M059J (cell line): ENCODE measurements at places on chromosomes 11 and 22. TPM values are rescaled to one million over a fixed set of nuclear protein-coding genes. Genes with fewer than 3 reads are reported as not detected.

KLHL35 gene
- 1.7 and 7.2 TPM in 2 replicates for total RNA-seq

P2RY2 gene
- total RNA-seq = 0.30 and 0.84 TPM in 2 replicates

DNA sequence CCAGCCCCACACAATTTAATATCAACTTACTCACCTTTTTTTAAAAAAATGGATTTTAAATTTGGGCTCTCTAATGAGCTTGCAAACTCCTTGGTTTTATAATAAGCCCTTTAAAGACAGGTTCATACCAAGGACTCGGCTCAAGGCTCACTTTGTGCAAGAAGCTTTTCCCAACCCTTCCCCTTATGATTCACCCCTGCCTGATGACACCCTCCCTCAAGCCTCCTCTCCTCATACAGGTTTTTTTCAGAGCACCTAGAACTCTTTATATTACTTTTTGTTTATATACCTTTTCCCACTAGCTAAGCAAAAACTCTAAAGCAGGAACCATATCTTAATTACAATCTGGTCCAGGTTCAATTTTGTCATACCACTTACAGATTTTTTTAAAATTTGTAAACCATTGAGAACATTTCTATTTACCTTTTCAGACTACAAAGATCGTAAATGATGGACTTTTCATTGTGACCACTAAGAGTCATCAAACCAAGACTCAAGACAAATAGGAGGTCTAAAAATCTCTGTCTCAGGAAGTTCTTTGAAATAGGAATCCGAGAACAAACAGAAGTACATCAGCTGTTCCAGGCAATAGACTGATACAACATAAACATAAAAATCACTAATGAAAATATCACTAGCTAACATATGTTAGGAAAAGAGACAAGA is 13.1 kb upstream of the EXPH5 start:
- DNase-seq = peak; percentile 51

GRCh38 chr11:122170815-122171475 is 54.9 kb upstream of the BLID start:
- peak; percentile 95 for DNase-seq

DNA sequence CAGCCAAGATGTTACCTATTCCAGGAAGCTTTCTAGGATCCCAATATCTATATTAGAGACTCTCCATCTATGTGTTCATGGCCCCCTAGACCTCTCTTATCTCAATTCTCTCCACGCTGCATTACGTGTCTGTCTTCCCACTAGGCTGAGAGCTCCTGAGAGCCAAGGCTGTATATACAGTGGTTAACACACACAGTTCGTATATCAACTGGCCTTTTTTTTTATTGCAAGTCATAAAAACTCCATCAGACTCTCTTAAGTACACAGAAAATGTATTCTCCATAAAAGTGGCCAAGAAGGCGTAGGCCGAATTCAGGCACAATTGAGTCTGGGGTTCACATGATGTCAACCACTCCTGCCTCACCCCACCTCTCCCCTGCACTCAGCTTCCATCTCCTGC is 115.9 kb downstream of the TRIM29 start:
- no peak for DNase-seq

DNA sequence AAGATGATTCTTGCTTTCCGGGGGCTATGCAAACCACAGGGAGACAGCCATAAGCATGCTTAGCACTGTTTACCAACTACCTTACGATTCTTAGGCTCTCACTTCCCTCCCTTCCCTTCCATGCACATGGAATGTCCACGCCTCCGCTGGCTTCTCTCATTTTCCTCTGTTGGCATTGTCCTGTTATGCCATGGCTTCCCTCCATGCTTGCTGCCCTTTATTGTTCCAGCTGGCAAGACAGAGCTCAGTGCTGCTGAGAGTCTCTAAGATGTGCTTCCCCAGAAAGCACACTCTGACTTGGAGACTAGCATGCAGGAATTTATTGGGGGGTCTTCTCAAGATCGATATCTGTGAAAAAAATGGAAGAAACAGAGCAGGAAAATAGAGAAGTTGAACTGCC is 379.2 kb downstream of the NELL1 start:
- DNase-seq = no peak

- peak; percentile 77 for DNase-seq
These were observed 44.9 kb upstream of the RBFOX2 start for GRCh38 chr22:36073476-36073875.

DNA sequence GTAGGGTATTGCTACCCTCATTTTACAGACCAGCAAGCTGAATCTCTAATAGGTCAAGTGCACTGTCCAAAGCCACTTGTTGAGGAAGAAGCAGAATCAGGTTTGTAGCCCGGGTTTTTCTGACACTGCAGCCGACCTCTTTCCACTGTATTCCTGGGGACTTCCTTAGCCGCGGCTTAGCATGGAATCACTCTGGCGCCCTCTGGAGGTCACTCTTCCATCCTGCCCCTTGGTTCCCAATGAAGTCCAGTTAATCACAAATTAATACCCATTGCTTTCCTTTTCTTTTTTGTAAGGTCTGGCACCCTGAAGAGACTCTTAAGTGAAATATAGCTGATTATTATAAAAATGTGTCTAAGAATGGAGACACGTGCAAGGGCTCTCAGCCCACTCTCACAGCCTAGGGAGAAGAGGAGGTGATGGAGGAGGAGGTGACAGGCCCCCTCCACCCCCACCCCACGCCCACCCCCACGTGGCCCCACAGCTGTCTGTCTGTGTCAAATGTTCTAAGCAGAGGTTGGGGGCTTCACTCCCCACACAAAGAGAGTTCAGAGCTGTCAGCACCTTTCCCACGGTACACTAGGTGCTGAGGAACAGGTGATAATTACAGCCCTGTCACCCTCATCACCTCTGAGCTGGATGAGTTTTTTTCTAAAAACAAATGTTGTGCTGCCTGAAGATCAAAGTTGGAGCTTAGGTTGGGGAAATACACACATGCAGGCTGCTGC is 57.7 kb upstream of the DRD2 start:
- DNase-seq = peak; percentile 75

CSNK2A3 gene
- 2.5 and 3.1 TPM in 2 replicates for total RNA-seq

DNA sequence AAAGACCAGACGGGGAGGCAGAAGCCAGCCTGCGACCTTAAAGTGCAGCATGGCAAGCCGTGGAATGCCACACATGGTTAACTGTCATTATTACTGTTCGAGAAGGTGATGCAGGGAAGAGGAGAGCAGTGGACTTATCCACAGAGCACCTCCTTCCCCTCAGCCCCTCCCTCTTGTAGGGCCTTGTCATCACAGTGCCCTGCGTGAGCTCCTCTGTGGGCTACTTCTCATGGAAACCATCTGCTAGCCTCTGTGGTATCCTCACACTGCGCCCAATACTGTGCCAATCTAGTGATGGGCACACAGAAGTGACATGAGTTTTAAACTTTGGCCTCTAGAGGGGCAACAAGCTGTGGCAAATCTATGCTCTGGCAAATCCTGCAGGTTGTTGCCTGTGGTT is 18.2 kb upstream of the CCDC134 start:
- DNase-seq = no peak

GRCh38 chr22:33380789-33381530 is 322.8 kb upstream of the SYN3 start:
- DNase-seq = peak; percentile 53

DNA sequence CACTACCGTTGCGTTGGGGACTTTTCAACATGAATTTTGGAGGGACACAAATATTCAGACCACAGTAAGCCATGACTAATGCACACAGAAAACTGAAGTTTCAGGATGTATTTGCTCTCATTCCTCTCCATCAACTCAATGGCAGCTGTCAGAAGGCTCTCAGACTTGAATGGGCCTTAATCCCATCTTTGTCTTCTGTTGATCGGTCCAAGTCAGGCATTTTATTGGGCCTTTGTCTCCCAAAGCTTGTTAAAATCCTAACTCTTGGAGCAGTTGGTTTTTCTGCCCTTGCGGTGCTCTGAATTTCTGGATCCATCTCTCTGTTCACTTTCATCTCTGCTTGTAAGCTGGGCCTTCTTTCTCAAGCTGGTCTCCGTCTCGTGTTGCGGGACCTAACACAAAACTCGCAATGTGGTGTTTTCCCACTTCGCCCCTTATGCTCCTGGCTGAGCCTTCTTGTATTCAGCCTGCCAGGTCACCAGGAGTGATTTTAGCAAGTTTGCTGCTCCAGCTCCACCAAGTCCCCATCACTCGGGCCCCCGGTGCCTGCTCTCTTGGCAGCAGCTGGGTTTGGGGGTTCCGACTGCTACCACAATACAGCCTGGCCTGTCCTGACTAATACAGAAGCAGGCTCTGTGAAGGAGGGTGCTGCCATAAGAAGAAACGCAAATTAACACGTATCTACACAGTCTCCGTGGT is 27.0 kb downstream of the TSPAN32 start:
- DNase-seq = no peak

GRCh38 chr22:29810216-29810615 is 27.9 kb downstream of the ASCC2 start:
- DNase-seq = no peak

DNA sequence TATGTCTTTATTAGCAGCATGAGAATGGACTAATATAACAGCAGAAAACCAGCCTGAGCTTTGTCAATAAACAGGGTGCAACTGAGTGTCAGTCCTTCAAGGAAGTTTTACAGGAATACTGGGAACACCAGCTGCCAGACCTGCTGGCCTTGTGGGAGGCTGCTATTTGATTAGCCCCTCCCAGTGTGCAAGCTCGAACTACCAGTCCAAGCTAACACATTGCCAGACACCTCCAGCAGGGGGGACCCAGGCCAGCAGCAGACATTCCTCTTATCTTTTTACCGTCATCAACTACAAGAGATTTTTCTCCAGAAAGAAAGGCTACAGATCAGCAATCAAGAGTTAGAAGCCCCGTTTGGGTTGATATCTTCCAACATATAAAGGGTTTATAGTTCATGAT is 942.8 kb upstream of the TENM4 start:
- DNase-seq = peak; percentile 14

ZC3H12C gene
- 11.9 and 14.8 TPM in 2 replicates for total RNA-seq

GRCh38 chr22:19325296-19325948 is 33.9 kb upstream of the CLTCL1 start:
- peak; percentile 4 for DNase-seq

GRCh38 chr11:15772981-15773380 is 583.4 kb downstream of the SOX6 start:
- DNase-seq = no peak

PRCP gene
- total RNA-seq = 64.6 and 89.6 TPM in 2 replicates

ANKRD49 gene
- 11.4 and 20.2 TPM in 2 replicates for total RNA-seq

DNA sequence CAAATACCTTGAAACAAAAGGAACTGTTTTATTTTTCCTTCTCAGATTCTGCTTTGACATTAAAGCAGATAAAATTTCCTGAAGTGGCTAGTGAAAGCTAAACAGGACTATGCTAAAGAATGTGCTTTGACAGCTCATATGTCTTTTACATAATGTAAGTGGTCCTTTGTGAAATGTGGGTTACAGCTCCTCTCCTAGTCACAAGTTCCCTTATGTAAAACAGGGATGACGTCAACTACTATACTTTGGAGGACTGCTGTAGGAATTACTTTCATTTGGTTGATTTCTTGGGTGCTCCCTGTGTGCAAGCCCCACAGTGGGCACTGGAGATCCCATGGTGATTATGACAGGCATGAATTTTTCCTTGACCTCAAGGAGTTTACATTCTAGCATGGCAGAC is 216.6 kb upstream of the NARS2 start:
- DNase-seq = peak; percentile 26

- DNase-seq = no peak
These were observed 6.0 kb upstream of the MAPK11 start for GRCh38 chr22:50276143-50276542.

- peak; percentile 1 for DNase-seq
These were observed 2190.5 kb upstream of the RAG2 start for GRCh38 chr11:38788561-38788960.

- peak; percentile 34 for DNase-seq
These were observed 22.4 kb downstream of the PANX1 start for GRCh38 chr11:94150704-94151685.

- DNase-seq = no peak
These were observed 64.6 kb downstream of the CLPB start for GRCh38 chr11:72369743-72370142.

- peak; percentile 94 for DNase-seq
These were observed 95.7 kb downstream of the STIM1 start for GRCh38 chr11:3950996-3951660.

ARHGAP20 gene
- total RNA-seq = 1.1 and 1.4 TPM in 2 replicates

- DNase-seq = no peak
These were observed 4.7 kb downstream of the DGCR8 start for GRCh38 chr22:20084547-20085413.

RAG1 gene
- total RNA-seq = 0.52 and 0.57 TPM in 2 replicates

SLC25A1 gene
- total RNA-seq = 109 and 121 TPM in 2 replicates

- DNase-seq = no peak
These were observed 46.6 kb downstream of the GGTLC2 start for GRCh38 chr22:22691055-22691454.

DNA sequence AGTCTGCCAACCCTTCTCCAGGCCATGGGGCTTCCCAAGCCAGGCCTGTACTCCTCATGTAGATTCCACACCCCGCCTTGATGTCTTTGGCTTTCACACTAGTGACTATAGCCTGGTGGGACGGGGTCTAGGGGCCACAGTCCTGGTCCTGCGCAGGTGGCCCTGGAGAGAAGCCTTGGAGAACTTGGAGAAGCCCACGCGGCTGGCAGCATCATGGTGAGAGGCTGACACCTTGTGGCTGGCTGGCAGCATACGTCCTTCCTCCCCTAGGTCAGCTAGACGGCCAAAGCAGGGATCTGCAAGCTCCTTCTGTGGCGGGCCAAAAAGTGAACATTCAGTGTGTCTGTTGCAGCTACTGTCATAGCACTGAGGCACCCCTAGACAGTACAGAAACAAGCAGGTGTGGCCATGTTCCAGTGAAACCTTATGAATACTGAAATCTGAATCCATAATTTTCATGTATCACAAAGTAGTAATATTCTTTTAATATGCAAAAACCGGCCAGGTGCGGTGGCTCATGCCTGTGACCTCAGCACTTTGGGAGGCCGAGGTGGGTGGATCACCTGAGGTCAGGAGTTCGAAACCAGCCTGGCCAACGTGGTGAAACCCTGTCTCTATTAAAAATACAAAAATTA is 42.0 kb downstream of the FAM83F start:
- peak; percentile 58 for DNase-seq

CCDC157 gene
- total RNA-seq = 0.76 and 3.7 TPM in 2 replicates

DNA sequence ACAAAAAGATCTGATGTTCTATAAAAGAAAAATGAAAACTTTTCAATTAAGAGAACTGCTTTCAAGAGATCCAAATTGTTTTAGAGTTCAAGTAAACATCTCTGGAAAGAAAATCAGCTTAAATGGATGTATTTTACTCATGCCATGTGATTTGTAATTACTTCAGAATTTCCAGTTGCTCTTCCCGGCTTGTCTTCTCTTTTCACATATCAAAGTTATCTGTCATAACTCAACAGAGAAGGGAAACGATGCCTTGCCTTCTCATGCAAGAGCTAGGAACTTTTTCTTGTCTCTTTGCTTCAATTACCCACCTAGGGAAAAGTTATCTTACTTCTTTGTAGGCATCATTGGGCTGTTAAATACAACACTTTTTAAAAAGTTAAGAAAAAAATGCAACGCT is 255.2 kb upstream of the POU2AF2 start:
- DNase-seq = no peak

- DNase-seq = no peak
These were observed 23.8 kb upstream of the OAF start for GRCh38 chr11:120186774-120187591.

GRCh38 chr11:118856314-118856713 is 27.4 kb upstream of the CXCR5 start:
- no peak for DNase-seq
